Bronchial epithelial cell (primary cell): ENCODE measurements at places on chromosomes 1 and 21. TPM values are rescaled to one million over a fixed set of nuclear protein-coding genes. Genes with fewer than 3 reads are reported as not detected.

DNA sequence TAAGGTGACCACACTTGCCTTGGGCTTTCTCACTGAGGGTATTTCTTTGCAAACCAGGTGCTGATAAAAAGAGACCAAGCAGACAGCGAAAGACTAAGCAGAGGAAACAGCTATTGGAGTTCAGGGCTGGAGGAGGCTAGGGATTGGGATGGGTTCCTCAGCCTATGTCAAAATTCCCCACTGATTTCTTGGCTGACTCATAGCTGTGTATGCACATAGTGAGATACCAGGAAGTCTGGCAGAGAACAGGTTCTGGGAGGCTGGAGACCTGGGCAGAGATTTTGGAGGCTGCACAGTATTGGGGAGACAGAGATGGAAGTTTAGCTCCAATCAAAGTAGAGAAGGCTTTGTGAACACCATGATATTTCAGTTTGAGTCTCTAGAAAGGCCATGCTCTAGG, 25.3 kb downstream of the YARS1 start:
- DNase-seq, result peak; percentile 81

GRCh38 chr1:234608911-234609690, 877 bp downstream of the IRF2BP2 start:
- DNase-seq, result no peak

GRCh38 chr1:169138866-169139670, 32.6 kb downstream of the ATP1B1 start:
- DNase-seq, result peak; percentile 64

NTMT2 gene
- not detected in 2 replicates for total RNA-seq

DNA sequence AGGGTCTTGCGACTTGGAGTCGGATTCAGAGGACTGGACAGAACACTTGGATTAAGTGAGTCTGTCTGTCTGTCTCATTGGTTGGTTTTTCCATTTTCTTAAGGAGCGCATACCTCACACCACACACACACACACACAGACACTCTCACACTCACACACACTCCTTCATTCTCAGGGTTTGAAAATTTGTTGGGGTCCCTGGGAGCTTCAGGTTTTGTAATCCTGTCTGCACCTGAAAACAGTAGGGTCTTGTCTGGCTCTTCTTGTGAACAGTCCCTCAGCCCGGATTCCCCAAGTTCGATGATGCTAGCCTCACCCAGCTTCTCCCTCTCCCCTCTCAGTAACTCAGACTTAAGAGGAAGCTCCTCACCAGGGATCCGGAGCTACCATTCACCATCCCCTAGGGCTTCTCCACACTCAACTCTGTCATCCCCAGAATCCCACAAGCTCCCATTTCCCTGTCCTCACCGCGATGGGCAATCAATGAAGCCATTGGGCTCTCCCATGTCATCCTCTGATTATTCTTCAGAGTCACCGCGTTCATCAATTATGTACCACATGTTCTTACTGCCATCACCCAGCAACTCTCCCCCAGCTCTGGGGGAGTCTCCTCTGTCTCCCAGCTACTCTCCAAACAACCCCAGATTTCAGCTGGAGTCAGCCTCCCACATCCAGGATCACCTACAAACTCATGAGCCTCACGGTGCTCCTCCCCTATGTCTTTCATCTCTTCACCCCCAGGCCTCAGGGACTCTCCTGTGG, 1530.9 kb upstream of the TPTE start:
- DNase-seq, result peak; percentile 81

C1QC gene
- not detected in 2 replicates for total RNA-seq

LORICRIN gene
- total RNA-seq, result not detected in 2 replicates

DNA sequence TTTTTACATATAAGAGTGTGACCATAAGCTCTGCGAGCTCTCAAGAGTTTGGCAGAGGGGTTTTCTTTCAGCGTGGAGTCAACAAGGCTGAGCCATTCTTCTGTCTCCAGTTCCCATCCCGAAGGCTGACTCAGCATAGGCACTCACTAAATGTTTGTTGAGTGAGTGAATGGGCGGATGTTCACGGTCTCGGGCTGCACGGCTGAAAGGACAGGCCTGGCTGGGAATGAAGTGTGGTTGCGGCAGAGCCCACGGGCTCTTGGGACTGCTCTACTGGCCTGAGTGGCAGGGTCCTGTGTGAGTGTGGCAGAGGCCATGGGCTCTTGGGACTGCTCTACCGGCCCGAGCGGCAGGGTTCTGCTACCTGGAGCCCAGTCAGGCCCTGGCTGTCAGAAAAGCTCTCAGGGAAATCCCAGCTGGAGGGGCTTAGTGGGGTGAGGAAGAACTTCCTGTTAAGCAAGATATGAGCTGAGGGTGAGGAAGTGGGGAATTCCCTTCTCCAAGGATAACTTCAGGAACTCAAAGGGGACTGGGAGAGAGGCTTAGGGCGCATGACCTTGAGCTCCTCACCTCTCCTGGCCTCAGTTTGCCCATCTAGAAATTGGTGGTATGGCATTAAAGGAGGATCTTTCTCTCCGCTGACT, 56.6 kb upstream of the C1orf174 start:
- peak; percentile 85 for DNase-seq

SPRR2B gene
- total RNA-seq, result not detected in 2 replicates

DNA sequence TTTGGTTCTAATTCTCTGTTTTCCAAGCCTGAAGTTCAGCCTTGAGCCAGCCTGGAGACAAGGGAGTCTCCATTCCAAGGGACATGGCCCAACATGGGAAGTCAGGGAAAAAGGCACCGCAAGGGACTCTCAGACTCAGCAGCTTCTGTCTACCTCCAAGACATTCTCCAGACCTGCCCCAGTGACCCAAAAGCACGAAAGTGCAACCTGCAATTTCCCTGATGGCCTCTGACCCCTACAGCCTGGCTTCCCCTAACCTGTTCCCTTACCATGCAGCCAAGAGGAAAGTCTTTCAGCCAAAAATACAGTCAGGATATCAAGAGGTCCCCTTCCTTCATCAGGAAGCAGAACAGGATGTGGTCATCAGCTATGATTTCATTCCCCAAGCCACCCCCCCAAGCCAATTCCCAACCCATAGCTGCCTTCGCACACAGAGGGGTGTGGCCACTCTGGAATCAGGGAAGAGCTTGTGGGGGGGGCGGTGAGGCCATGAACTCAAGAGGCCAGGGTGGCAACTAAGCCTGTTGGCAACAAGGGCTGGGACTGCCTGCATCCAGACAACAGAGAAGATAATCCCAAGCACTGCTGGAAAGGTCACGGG, 59.2 kb downstream of the TIAM1 start:
- peak; percentile 55 for DNase-seq

- no peak for DNase-seq
Measured at GRCh38 chr21:29005696-29006095, 13.0 kb upstream of the LTN1 start.

LCA5L gene
- total RNA-seq, result 0.53 and 3.2 TPM in 2 replicates

DNA sequence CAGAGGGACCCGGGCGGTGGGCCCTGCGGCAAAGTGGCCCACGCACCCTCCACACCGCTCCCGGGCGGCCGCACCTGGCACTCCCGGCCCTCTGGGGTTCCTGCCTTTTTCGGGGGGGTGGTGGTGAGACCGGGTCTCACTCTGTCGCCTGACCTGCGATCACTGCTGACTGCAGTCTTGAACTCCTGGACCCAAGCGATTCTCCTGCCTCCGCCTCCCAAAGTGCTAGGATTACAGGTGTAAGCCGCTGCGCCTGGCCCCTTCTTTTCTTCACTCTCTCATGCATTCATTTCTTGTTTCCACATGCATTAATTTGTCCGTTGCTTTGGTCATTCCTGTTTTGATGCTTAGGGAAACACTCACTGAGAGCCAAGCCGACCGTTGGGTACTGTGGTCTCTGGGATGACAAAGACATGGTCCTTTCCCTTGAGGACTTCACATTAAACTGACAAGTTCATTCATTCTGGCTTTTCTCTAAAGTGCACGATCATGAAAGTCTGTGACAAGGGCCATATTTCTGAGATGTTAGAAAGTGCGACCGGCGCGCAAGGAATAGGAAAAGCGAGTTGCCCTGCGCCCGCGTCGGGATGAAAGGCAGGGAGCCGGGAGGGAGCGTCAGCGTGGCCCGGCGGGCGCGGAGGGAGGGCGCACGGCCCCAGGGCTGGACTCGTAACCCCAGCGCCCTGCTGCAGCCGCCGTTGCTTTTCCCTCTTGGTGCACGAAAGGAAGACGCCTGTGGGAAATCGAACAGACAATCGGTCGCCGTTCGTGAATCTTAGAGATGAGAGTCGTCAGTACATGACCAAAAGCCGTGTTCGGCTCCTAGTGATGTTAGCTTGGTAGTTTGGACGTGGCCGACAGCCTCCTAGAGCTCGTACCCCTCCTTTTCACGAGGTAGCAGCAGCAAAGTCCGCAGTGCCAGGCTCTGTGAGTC, 1.0 kb upstream of the MCOLN2 start:
- DNase-seq, result peak; percentile 20

GRCh38 chr1:230069796-230070195, 2.8 kb downstream of the GALNT2 start:
- DNase-seq, result peak; percentile 59

- DNase-seq, result no peak
Measured at GRCh38 chr1:32632829-32633228, 17.5 kb downstream of the ZBTB8OS start.

GRCh38 chr1:1225238-1225845, 6.5 kb downstream of the SDF4 start:
- DNase-seq, result no peak

DNA sequence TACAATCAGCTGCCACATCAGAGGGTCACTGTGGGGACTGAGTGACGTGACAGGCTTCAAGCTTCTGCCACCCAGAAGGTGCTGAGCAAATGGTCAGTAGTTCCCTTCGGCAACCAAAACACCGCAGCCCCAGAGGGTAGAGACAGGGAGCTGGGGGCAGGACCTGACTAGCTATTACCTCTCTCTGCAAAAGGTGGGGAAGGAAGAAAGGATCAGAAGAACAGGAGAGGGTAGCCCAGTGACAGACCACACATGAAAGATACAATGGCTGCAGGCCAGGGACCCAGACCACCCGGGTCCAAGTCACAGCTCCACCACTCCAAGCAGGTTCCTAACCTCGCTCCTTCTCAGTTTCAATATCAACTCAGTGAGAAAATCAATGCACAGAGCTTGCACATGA, 377.1 kb downstream of the NPHP4 start:
- DNase-seq, result no peak

FCRL2 gene
- not detected in 2 replicates for total RNA-seq

EFNA3 gene
- 3.7 and 11.9 TPM in 2 replicates for total RNA-seq

GRCh38 chr1:3915551-3916121, 15.6 kb upstream of the C1orf174 start:
- DNase-seq, result no peak

DNA sequence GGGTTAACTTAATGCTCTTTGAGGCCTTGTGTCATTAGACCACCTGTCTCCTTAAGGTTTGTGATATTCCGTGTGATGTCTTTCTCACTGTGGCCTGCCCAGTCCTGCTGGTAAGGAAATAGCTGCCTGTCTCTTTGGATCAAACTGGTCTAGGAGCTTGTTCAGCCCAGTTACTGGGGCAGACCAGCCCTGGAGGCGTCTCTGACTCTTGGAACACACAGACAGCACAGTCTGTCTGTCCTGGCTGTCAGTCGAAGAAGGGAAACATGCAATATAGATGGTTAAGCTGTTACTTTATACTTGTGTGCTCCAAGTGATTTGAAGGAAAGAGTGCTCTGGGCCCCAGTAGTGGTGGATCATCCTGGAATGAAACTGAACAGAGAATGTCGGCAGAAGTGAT, 20.4 kb downstream of the PBX1 start:
- peak; percentile 46 for DNase-seq

OR6N1 gene
- total RNA-seq, result not detected in 2 replicates

- DNase-seq, result no peak
Measured at GRCh38 chr1:150257624-150258585, at the start of gene CA14. Gene CA14 (plus strand): TSS chr1:150257774. CDS start chr1:150258129, 355 bp downstream.

- DNase-seq, result peak; percentile 73
Measured at GRCh38 chr1:90386899-90387720, 330.0 kb downstream of the BARHL2 start.

DNA sequence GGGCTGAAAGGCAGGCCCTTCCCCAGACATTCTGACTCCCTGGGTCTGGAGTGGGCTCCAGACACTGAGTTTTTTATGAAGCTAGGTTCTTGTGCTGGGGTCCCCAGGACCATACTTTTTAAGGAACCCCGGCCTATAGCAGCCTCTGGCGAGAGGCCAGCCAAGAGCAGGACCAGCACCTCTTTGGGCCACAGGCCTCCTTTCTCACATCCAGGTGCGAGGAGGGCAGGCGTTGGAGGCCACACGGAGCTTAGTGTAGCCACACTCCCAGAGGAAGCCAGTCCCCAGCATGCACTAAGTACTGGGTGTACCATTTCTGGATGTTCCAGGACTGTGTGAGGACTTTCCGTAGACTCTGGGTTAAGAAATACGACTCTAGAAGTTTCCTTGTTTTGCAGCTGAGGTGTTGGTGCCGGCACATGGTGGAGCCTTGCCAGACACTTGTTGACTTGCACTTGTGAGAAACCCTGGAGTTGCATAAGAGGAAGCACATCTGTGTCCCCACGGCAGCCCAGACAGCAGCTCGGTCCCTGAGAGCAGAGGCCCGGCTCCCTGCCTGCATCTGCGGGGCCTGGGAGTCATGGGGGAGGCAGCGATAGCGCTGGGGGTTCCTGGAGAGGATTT, 122.2 kb upstream of the VAMP3 start:
- DNase-seq, result peak; percentile 13

DNA sequence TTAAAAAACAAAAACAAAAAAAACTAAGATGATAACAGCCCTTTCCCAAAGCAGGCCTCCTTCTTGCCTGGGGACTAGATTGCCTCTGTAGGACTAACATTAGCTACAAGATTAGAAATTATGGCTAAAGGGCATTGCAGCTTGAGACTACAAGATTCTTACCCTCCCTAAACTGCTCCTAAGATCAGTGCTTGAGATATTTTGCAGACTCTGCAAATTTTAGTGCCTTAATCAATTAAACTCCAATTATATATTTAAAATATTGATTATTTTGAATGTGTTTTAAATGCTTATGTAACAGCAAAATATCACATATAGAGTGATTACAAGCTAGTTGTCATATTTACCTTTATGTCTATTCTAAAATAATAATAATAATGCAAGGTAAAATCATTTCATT, 47.4 kb upstream of the SLC5A9 start:
- DNase-seq, result no peak

- DNase-seq, result no peak
Measured at GRCh38 chr1:20540281-20540680, 12.1 kb upstream of the FAM43B start.

- no peak for DNase-seq
Measured at GRCh38 chr1:53341961-53342707, 14.3 kb upstream of the LRP8 start.

DNA sequence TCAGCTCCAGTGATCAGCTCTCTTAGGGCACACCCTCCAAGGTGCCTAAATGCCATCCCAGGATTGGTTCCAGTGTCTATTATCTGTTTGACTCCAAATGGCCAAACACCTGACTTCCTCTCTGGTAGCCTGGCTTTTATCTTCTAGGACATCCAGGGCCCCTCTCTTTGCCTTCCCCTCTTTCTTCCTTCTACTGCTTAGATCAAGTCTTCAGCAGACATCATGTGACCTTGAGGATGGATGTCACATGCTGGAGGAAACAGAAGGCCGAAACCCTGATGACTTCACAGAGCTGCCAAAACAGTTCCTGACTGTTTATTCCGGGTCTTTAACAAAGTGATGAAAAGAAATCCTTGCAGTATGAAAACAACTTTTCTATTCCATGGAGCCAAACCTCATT, 24.4 kb upstream of the WDR26 start:
- DNase-seq, result no peak
